ENCODE measurements at places on chromosomes 2 and 18.

DNA sequence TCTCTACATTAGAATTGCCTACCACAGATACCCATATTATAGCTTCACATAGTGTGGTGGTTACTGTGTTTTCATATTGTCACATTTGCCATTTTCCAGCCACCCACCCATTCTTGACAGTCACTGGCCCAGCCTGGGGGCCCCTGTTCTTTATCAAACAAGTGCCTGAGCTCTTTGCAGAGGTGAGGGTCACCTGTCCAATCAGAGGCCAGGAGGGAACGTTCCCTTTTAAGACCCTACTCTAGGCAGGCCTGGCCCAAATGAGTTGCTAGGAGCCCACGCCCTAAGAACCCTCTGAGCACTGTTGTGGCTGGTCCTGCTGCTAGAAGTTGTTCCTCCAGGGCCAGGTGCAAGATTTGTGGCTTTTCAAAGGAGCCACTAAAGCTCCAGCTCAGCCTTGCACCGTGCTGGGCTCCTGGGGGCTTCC is 5.2 kb downstream of the IL37 start:
- no peak for DNase-seq

- DNase-seq: no peak
Observed at GRCh38 chr2:188248513-188248912, 43.2 kb upstream of the GULP1 start.

- DNase-seq: no peak
Observed at GRCh38 chr2:61834893-61835292, 19.0 kb downstream of the FAM161A start.

GRCh38 chr2:157572725-157573124 is 55.9 kb downstream of the ACVR1C start:
- peak; percentile 17 for DNase-seq

DNA sequence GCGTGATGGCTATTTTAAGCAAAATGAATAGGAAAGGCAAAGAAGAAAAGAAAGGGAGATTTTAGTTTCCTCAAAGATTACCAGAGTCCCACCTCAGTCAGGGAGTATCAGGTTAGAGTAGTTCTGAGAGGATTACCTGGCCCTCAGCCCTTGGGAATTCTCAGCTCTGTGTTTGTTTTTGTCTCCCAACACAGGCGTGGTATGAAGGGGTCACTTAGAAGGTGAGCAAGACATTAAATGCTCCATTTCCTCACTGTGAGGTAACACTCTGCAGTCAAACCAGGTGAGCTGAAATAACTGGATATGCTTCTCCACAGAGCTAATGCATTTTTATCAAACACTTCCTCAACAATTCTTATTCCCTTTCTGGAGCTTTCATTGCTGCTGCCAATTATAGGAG is 232.2 kb downstream of the IKZF2 start:
- no peak for DNase-seq

DNA sequence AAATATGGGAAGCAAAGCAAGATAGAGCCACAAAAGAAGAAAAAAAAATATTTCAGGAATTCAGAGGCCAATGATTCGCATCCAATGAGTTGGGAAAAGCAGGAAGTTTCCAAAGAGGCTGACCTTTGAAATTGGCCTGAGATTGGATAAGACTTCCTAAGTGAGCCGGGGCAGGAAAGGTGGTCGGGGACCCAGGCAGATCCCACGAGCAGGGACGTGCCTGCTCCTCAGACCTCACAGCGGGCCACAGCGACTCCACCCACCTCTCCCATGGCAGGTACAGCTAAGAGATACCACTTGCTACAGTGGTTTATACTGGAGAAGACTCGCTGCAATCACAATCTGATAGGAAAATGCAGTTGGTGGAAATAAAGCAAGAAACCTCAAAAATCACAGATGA is 102.8 kb upstream of the SALL3 start:
- DNase-seq: no peak

- no peak for DNase-seq
Observed at GRCh38 chr18:70085641-70086040, 119.8 kb downstream of the RTTN start.

All from NCI-H1694 treated with DMSO at 0.1 percent for 48 hours (cell line).